ENCODE measurements at places on chromosomes 11 and 22. TPM values are rescaled to one million over a fixed set of nuclear protein-coding genes. Genes with fewer than 3 reads are reported as not detected.
A peak's percentile ranks its signal among the peaks of the same experiment; 100 is the strongest.

GRCh38 chr11:66080055-66080817 is 10.2 kb downstream of the PACS1 start:
- peak; percentile 38 for DNase-seq

DNA sequence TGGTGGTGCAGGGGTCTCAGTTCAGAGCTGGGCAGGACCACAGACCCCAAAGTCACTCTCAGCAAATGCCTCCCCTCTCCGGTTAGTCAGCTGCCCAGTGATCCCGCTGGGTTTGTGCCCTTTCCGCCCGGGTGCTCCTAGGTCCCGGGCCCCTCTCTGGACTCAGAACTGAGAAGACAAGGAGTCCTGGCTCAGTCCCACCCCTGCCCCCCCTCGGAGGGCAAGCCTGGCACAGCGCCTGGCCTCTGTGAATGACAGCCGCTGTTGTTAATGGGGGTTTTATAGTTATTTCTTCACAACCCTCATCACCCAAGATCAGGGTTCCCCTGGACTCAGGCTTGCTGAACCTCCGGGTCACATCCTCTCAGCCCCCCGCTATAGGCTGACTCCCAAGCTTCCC is 47.6 kb downstream of the ELFN2 start:
- no peak for DNase-seq

DNA sequence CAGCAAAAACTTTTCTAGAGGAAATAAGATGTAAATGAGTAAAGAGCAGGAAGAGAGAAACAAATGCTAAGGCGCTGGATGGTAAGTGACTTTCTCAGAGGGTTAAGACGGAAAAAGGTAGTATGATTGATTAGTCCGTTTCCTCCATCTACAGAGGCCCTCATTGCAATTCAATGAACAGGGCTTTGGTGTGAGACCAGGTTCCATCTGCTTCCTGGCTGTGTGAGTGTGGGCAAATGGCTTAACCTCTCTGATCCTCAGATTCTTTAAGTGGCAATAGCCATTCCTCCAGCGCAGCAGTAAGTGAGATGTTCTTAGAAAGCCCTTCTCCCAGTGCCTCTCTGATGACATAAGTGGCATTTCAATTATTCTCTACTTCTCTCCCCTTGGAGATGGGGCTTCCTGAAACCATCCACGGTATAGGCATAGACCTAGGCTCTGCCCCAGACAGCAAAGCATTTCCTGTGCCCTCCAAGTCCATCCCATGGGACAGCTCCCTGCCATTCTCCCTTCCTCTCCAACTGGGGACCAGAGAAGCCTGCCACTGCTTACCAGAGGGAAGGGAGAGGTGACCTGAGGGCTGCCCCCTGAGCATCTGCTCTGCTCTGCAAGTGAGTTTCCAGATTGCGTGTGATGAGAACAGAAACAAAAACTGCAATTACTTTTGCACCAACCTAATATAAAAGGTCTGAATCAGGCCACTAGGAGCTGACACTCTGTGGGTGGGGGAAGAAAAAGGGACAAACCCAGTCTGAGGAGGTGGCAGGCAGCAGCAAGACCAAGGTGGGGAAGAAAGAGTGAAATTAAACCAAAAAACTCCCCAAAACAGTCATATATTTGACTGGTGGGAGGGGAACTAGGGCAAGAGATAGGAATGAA is 12.7 kb upstream of the CD44 start:
- no peak for DNase-seq

- DNase-seq = no peak
Observed at GRCh38 chr11:76139314-76139713, 67.0 kb downstream of the WNT11 start.

DNA sequence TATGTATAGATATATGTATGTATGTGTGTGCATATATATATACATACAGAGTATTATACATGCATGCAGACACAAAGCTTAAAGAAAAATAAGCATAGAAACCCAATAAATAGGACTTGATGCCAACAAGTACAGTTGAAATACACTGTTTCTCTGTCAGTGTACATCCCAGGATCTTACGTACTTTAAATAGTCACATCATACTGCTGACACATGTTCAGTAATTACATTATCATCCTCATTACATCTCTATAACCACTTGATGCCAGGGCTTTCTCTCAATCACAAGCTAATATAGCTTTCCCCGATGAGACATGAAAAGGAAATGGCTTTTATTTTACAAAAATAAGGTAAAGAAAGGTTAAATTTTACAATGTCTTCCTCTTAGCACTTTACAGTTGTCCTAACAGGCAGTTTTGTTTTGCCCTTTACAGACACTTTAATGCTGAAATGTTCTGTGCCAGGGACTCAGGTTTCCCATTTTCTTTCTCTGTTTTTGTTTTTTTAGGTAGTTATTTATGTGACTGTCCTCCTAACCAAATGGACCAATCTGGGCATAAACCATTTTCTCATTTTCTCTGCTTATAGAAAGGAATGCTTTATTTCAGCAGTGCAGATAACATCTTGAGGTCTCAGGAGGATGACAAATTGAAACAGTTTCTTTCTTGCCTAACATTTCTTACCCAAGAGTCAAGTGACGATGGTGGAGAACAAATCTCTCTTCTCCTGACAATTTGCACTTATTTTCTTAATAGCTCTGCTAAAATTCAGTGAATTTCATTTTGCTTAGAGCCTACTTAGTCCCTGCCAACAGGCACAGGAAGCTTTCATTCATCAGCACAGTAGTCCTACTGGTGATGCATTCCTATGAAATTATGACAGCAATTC is 350.2 kb downstream of the TTC28 start:
- no peak for DNase-seq

GRCh38 chr11:127888386-127888785 is 699.0 kb downstream of the ETS1 start:
- no peak for DNase-seq

- no peak for DNase-seq
Observed at GRCh38 chr22:44179989-44180705, 578 bp upstream of the PARVG start.

GRCh38 chr11:101091781-101092180 is 37.8 kb downstream of the PGR start:
- no peak for DNase-seq

- no peak for DNase-seq
Observed at GRCh38 chr11:72899238-72899637, 85.0 kb downstream of the ATG16L2 start.

GRCh38 chr11:33063326-33063881 is 24.0 kb downstream of the TCP11L1 start:
- DNase-seq = no peak

GRCh38 chr11:86442827-86443226 is 68.1 kb downstream of the CCDC81 start:
- DNase-seq = no peak

- no peak for DNase-seq
Observed at GRCh38 chr22:21666786-21667185, 974 bp downstream of the PPIL2 start.

GRCh38 chr11:34331736-34332135 is 26.1 kb downstream of the ABTB2 start:
- no peak for DNase-seq

DNA sequence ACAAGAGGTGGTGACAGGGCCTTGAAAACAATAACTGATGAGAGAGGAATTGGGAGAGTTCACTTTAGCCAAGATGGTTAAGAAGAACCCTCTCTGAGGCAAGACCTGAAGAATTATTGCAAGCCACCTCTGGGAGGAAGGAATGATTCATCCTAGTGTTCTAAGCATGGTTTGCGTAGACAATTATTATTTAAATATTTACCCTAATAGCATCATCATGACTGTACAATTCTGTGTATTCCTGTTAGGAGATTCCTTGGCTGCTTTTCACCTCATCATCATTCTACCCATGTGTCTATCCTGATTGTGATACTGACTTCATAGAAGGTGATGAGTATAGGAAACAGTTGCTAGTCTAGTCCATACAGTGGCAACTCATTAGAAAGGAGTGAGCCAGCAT is 264.4 kb downstream of the DDX10 start:
- DNase-seq = no peak

- no peak for DNase-seq
Observed at GRCh38 chr11:1852877-1853276, at the start of gene LSP1. Gene LSP1 (plus strand): TSS chr11:1853084. CDS start chr11:1853145, 61 bp downstream.

The FSHB gene
- total RNA-seq = not detected

The EHD1 gene
- total RNA-seq = 123 TPM

The ROM1 gene
- 1.3 TPM for total RNA-seq

The GANAB gene
- 414 TPM for total RNA-seq

The MS4A15 gene
- total RNA-seq = not detected

The BTBD10 gene
- total RNA-seq = 45.0 TPM

The KIAA1671 gene
- total RNA-seq = 28.6 TPM
